Vagina (tissue), 2 donors: ENCODE measurements at places on chromosomes 13 and 19.
A peak's percentile ranks its signal among the peaks of the same experiment; 100 is the strongest.

GRCh38 chr13:84265257-84265764 lies 383.0 kb upstream of the SLITRK1 start:
- DNase-seq: no peak

DNA sequence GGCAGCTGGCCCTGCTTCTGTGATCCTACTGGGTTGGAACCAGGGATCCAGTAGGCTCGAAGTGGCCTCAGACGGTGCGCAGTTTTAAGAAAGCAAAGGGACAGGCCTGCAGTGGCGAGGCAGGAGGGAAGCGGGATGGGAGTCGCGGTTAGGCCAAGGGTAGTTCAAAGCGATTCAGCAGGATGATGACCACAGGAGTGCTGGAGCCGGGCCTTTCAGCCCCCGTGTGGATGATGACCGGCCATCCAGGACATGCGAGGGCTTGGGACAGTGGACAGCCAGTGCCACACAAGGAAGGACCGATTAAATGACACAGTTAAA lies 854 bp downstream of the RNASEH2B start:
- no peak for DNase-seq

- DNase-seq: no peak
Observed at GRCh38 chr19:41298348-41298964, 11.5 kb upstream of the CCDC97 start.

DNA sequence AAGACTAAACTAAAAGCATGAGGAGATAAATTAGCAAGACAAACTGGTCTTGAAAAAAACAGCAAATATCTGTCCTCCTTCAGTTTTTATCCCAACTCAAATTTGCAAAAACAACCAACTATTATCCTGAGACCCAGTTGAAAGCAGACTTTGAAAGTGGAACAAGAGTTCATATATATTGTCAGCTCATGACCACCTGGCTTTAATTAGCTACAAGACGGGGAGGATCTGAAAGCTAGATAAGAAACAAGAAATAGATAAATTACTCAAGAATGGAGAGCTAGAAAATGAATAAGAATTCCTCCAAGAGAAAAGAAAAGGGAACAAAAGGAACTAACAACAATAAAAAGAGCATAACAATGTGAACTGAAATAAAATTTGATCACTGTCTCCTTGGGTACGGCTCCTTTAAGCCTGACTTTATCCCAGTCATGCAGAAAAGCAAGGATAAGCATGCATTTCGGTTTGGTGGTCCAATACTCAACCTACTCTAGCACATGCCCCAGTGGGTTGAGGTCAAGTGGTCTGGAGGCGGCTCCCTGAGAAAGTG lies 246.9 kb downstream of the DCLK1 start:
- no peak for DNase-seq

GRCh38 chr19:40945645-40946044 lies 45.4 kb upstream of the CYP2B6 start:
- no peak for DNase-seq

GRCh38 chr13:39394796-39395678 lies 208.0 kb downstream of the LHFPL6 start:
- no peak for DNase-seq

- DNase-seq: no peak
Observed at GRCh38 chr19:28234637-28235036, 978.3 kb downstream of the UQCRFS1 start.

DNA sequence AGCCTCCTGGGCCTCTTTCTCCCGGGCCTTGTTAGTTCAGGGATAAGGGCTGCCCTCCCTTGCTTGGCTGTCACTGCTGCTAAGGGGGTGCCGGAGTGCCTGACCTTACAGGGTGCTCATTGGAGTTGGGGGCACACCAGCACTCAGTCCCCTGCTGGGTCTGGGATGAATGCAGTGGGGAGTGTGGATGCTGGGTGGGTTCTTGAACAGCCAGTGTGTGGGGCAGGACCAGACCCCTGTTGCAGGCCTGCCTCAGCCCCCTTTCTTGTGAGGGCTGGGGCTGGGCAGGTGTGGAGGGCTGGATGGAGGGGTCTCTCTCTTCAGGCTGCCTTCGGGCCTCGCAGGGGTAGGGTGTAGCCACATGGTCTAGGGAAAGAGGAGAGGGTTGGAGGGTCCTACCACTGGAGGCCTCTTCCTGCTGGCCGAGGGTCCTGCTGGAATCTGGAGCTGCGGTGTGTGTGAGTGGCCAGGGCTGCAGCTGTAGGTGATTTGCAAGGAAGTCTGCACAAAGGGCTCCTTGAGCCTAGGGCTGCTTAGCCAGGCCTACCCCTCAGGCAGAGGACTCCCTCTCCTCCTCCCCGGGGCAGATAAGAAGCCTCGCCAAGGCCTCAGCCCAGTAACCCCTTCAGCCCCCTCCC lies 3.2 kb downstream of the CEBPA start:
- no peak for DNase-seq

- no peak for DNase-seq
Observed at GRCh38 chr13:110578363-110578762, 16.8 kb upstream of the RAB20 start.

- DNase-seq: no peak
Observed at GRCh38 chr13:95296326-95296925, 4.8 kb downstream of the ABCC4 start.

- DNase-seq: no peak
Observed at GRCh38 chr19:16383584-16384161, 59.0 kb downstream of the KLF2 start.

DNA sequence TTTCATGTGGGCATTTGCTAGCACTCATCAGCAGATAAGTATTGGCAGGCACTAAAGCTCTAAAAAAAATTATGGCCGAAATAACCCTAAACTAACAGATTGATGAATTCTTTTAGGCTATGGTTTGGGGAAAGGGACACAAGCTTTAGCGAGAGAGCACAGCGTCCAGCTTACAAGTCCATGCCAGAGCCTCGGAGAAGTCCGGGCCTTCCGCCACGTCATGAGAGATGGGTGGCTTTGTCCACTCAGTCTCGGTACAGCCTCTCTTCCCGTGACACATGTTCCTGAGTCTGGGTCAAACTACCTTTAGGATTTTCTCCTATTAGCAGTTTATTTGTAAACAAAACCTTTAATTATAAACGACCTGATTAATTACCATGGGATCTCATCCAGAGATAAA lies 27.7 kb downstream of the TMTC4 start:
- DNase-seq: no peak

- DNase-seq: peak; percentile 91
Observed at GRCh38 chr13:110126391-110126961, 180.5 kb downstream of the COL4A1 start.

- DNase-seq: no peak
Observed at GRCh38 chr19:14006766-14007562, 844 bp upstream of the RFX1 start.

GRCh38 chr19:47445937-47446402 lies 25.7 kb downstream of the SLC8A2 start:
- no peak for DNase-seq

DNA sequence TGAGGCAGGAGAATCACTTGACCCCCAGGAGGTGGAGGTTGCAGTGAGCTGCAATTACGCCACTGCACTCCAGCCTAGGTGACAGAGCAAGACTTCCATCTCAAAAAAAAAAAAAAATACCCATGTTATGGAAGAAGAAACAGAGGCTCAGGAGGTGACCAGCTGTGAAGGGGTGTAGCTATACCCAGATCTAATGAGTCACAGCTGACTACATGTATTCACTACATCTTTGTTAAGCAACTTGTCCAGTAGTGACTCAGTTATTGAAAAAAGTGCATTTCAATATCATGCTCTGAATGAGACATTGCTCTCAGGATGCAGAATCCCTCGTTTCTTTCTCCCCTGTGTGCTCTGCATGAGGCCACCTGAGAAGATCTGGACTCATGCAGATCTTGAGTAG lies 16.1 kb upstream of the SPART start:
- DNase-seq: no peak

- DNase-seq: no peak
Observed at GRCh38 chr13:31944262-31945160, 87.1 kb upstream of the FRY start.

DNA sequence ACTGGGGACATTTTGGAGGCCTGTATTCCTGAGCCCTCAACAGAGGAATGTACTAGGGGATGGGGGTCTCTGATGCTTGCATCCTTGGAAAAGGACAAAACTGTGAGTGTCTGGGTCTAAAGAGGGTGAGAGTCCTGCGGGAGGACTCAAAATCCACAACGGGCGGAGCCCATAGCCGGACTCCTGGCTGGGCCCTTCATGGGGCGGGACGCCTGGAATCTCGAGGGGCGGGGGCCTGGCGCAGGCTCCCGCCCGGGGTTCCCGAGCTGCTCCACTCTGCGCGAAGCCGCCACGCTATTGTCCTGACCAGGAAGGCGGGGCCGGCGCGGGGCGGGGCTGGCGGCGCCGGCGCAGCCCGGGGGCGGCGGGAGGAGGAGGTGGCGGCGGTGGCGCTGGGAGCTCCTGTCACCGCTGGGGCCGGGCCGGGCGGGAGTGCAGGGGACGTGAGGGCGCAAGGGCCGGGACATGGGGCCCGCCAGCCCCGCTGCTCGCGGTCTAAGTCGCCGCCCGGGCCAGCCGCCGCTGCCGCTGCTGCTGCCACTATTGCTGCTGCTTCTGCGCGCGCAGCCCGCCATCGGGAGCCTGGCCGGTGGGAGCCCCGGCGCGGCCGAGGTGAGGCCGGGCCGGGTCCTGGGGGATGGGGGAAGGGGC lies at the start of gene APLP1:
APLP1 (plus strand) TSS at position 403 of the 651 bp plus-strand sequence; CDS start at position 466, 63 bp downstream.
- DNase-seq: no peak

- DNase-seq: no peak
Observed at GRCh38 chr19:5170329-5170745, 170.3 kb downstream of the PTPRS start.

- no peak for DNase-seq
Observed at GRCh38 chr19:58034477-58034793, 610 bp downstream of the ZSCAN1 start.

GRCh38 chr13:22218797-22219196 lies 547.9 kb downstream of the FGF9 start:
- DNase-seq: no peak

DNA sequence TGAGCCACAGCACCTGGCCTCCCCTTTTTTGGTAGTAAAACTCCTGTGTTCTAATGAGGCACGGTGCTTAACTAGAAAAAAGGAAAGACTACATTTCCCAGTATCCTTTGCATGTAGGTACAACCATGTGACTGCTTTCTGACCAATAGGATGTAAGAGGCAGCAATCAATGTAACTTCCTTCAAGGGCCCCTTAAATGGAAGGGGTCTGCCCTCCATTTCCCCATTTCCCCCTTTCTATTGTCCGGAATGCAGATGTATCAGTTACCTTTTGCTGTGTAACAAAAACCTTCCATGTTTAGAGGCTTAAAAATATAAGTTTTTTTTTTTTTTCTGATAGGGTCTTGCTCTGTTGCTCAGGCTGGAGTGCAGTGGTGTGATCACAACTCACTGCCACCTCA lies 2.2 kb downstream of the GPR32 start:
- no peak for DNase-seq

DNA sequence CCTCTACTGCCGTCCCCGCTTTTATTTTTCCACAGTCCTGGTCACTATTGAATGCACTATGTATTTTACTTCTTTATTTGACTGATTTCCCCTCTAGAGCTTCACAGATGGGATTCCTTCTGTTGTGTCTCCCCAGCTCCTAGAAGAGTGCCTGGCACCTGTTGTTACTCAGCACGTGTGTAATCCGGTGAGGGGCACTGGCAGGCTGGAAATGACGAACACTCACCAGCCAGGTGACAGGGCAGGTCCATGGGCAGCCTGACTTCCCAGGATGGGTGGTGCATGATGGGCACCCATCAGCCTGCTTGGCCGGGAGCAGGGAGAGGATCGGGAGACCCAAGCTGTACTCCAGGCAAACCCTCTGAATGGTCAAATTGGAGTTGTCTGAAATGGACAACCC lies 67.2 kb downstream of the CEBPG start:
- DNase-seq: no peak

GRCh38 chr13:27783111-27783510 lies 9.2 kb upstream of the GSX1 start:
- no peak for DNase-seq

GRCh38 chr13:73387318-73387717 lies 328.5 kb downstream of the KLF5 start:
- no peak for DNase-seq

DNA sequence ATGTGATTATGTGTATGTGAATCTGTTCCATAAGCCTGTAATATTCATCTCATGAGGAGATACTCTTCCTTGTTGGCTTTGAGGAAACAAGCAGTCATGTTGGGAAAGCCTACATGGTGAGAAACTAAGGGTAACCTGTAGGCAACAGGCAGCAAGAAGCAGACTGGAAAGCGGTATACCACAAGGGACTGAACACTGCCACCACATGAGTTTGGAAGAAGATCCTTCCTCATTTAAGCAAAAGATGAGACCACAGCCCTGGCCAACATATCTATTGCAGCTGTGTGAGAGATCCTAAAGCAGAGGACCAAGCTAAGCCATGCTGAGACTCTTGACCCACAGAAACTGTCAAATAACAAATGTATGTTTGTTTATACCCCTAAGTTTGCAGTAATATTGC lies 134.8 kb downstream of the B3GLCT start:
- DNase-seq: no peak

GRCh38 chr19:41131186-41131585 lies 17.0 kb downstream of the CYP2F1 start:
- DNase-seq: no peak

DNA sequence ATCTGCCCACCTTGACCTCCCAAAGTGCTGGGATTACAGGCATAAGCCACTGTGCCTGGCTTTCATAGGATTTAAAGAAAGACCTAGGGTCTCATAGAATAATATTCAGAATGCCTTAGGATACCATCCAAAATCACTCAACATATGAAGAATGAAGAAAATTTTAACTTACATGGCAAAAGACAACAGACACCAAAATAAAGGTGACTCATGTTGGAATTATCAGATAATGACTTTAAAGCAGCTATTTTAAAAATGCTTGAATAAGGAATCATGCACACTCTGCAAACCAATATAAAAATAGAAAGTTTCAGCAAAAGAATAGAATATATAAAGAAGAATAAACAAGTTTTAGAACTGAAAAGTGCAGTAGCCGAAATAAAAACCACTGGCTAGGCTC lies 29.3 kb downstream of the ZNF566 start:
- no peak for DNase-seq

DNA sequence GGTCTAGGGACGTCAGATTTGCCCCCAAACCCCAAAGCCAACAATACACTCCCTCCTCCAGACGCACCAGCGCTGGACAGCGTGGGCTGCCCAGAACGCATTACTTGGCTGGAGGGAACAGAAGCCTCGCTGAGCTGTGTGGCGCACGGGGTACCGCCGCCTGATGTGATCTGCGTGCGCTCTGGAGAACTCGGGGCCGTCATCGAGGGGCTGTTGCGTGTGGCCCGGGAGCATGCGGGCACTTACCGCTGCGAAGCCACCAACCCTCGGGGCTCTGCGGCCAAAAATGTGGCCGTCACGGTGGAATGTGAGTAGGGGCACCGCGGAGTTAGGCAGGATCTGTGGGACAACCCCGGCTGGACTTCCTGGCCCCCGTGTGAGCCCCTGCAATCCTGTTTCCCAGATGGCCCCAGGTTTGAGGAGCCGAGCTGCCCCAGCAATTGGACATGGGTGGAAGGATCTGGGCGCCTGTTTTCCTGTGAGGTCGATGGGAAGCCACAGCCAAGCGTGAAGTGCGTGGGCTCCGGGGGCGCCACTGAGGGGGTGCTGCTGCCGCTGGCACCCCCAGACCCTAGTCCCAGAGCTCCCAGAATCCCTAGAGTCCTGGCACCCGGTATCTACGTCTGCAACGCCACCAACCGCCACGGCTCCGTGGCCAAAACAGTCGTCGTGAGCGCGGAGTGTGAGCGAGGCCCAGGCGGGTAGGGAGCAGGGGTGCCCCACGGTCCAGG lies 4.0 kb downstream of the ICAM5 start:
- no peak for DNase-seq

GRCh38 chr19:13644645-13645044 lies 119.7 kb upstream of the MRI1 start:
- DNase-seq: no peak

GRCh38 chr19:41616792-41617621 lies 9.9 kb downstream of the CEACAM4 start:
- no peak for DNase-seq
